ENCODE measurements at places on chromosomes 1 and 21.

DNA sequence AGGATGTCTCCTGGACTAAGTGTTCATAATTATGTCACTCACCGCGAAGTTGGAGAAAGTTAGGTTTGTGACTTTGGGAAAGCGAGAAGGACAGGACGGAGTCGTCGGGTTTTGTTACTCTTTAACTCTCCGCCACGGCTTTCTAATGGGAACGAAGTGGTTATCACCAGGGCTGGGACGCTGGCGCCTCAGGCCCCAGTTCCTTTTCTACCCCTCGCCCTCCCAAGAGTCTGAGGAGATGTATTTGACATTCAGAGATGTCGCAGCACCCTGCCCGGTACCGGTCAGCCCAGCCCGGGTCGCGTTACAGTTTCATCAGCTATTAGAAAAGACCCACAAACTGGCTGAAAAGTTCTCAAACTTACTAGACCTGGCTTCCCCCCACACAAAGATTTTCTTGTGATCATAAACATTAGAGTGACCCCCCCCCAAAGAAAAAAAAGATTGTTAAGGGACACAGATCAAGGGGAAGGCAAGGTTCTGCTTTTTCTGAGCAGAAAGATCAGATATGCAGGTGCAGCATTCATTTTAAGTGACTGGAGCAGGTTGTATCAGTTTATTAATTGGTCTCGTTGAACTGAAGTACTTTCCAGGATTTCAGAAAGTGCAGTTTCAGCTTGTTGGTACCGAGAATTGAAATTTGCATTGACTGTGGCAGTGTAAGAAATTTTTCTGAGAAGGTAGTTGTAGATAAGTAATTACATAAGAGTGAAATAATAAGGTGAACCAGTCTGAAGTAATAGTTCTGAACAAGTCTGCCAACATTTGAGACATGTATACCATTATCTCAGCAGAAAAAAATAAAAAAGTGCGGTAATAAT is 859 bp upstream of the ZBTB18 start:
- DNase-seq, result no peak

GRCh38 chr1:181033799-181034451 is at the start of gene MR1:
Gene MR1 (plus strand): TSS chr1:181033983. CDS start chr1:181034008, 25 bp downstream.
- DNase-seq, result peak; percentile 92

DNA sequence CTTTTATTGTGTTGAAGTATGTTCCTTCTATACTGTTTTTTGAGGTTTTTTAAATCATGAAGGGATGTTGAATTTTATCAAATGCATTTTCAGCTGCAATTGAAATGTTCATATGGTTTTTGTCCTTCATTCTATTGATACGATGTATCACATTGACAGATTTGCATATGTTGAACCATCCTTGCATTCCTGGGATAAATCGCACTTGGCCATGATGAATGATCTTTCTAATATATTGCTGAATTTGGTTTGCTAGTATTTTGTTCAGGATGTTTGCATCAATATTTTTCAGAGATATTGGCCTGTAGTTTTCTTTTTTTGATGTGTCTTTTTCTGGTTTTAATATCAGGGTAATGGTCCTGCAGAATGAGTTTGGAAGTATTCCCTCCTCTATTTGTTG is 214.0 kb downstream of the LMO4 start:
- DNase-seq, result no peak

DNA sequence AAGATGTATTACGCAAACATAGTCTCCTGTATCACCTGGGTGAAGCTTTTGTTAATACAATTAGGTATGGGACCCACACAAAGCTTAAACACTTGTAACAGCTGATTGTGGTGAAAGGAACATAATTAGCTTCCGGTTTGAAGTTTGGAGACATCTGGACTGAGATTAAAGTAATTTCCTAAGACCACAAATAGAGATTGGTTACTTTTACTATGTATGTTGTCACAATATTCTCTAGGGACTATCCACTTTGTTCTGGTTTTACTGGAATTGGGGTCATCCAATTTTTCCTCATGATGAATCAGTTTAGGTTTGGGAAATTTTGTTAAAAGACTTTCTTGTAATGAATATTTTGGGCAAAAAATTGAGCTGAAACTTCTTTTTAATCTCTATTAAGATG is 71.8 kb upstream of the SAMSN1 start:
- no peak for DNase-seq

DNA sequence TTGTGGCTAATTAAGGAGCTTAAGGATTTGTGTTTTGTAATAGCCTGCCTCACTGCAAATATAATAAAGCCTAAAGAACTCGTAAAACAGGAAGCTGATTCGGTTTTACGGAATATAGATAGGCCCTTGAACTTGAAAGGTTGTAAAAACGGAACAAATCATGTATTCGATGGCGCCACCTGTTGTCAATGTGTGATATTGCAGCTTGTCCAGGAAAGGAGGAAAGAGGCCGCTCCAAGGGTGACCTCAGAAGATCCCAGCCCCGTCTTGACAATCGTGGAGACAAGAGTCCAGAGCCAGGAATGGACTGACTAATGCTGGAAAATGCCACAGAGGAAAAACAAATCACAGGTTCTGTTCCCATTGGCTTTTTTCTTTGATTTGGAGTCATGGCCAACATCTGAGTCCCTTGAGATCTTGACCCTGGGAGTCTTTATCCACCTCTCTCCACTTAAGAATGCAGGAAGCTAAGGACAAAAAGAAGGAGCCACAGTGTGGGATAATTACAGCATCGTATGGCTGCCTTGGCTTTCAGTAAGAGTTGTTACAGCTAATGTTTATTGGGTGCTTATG is 7.0 kb upstream of the IGSF21 start:
- peak; percentile 37 for DNase-seq

Measured in kidney glomerular epithelial cell (primary cell).